ENCODE measurements at places on chromosomes 5 and 9. TPM values are rescaled to one million over a fixed set of nuclear protein-coding genes. Genes with fewer than 3 reads are reported as not detected.
A peak's percentile ranks its signal among the peaks of the same experiment; 100 is the strongest.

Gene HSD17B4
- 131 TPM for total RNA-seq

Gene TLE4
- 32.8 TPM for total RNA-seq

DNA sequence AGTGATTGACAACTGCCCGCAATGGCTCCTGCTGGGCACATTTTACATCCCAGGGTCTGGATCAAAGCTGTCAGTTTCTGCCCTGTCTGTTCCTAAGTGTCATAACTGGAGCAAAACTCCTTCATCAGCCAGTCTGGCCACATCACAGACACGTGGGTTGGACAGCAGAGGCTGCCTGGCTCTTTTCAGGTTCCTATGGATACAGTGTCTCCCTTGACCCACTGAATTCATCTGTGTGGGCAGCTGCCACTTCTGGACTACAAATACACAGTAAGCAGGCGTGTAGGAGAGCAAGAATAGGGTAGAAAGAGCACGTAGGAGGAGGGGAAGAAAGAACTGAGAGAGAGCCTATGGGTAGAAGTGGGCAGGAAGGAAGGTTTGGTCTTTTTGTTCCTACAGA, 238.0 kb downstream of the ENC1 start:
- DNase-seq, result no peak

Gene ALAD
- total RNA-seq, result 10.2 TPM

- no peak for DNase-seq
Observed at GRCh38 chr5:176772271-176773210, 37.8 kb upstream of the UNC5A start.

DNA sequence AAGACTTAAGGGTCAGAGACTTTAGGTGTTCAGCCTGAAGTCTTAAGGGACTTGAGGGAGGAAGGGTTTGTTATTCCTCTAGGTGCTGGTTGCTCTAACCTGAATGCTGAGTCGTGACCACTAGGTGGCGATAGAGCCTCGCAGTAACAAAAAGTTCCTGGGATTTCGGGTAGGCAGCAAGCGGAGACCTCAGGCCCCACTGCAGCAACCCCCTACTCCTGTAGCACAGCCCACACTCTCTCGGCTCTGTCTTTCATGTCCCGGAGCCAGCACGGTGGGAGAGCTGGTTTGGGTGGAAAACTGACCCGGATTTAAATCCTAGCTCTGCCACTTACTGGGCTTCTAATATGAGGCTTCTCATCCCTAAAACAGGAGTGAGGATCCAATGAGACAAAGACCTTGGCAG, 100.3 kb upstream of the PANK3 start:
- peak; percentile 52 for DNase-seq

- no peak for DNase-seq
Observed at GRCh38 chr9:134653259-134654009, 11.8 kb downstream of the COL5A1 start.

- DNase-seq, result no peak
Observed at GRCh38 chr9:134437403-134438194, 111.3 kb downstream of the RXRA start.

GRCh38 chr9:37953206-37953774, 49.4 kb upstream of the SLC25A51 start:
- DNase-seq, result no peak

Gene GADD45G
- 1.0 TPM for total RNA-seq

Gene STX17
- 22.0 TPM for total RNA-seq

DNA sequence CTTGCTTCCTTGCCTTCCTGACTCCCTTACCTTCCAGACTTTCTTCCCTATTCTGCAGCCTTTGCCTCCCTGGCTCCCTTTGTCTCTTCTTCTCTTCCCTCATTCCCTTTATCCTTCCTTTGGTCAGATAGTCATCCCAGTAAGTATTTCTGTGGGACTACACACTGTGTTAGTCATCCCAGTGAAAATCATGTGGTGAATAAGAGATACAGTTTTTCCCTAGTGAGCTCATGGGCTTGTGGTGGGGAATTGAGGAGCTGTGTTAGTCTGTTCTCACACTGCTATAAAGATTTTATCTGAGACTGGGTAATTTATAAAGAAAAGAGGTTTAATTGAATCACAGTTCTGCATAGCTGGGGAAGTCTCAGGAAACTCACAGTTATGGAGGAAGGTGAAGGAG, 109.8 kb upstream of the EDIL3 start:
- DNase-seq, result peak; percentile 90

DNA sequence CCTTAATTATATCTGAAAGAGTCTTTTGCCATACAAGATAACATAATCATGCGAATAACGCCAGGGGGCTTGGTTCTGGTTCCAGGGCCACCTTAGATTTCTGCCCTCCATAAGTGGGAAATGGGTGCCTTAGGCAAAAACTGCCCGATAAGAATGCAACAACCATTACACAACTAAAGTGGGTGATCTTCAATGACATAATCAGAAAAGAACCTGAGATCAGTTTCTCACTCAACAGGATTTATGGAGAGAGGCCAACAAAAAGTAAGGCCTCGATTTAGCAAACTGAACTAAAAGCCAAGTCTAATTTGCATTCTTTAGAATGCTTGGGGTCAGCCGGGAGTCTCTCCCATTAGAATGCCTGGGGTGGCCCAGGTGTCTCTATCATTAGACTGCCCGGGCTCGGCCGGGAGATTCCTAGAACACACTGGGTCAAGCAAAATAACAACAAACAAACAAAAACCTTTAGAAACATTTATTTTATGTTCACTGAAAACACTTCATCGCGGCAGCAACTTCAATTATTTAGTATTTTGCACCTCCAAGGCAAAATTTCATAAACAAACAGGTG, 194.8 kb downstream of the AUH start:
- DNase-seq, result no peak

Gene TMC1
- not detected for total RNA-seq

Gene TERT
- total RNA-seq, result not detected

DNA sequence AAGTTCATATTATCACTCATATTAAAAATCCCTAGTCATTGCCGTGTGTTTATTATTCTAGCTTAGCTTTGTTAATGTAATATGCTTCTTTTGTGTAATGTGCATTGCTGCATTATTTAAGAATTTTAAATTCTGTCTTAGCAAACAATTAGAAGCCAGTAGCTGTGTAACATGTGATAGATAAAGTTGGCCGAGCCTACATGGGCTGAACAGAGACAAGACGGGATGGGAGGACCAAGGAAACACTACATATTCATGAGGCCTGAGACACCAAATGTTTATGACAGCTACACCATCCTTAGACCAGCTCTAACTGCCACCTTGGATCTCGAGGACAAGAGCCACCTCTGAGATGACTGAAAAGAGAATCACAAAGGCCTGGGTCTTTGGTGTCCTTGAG, 51.0 kb upstream of the COL15A1 start:
- no peak for DNase-seq

DNA sequence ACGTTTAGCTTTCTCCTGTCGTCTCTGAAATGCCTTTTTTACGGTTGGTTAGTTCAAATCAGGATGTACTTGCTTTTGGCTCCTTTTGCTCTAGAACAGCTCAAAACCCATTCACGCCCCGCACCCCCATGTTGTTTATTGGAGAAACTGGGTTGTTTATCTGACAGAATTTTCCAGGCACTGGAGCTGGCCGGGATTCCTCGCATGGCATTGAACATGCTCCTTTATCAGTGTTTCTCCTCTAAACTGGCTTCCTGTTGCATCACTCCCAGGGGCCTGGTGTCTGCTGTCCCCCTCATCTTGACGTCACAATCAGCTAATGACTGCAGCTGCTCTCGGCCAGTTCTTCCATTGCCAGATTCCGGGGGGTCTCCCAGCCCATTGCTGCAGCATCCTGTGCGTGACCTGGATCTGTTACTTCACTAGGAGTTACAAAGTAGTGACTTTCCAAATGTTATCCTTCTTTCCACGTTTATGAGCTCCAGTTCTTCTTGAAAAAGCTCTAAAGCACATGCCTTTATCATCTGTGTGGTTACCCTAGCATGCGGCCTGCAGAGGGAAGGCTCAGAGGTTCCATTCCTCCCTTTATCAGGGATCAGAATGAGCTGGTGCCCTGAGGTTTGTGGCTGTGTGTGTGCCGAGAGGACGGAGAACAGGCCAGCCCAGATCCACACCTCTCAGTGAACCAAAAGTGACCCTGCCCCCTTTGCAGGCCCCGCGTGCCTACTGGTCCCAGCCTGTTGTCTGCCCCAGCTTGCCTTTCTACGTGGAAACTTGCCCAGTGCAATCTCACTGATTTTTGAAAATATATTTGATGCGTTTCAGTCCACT, 27.5 kb downstream of the FAM163B start:
- DNase-seq, result peak; percentile 15

DNA sequence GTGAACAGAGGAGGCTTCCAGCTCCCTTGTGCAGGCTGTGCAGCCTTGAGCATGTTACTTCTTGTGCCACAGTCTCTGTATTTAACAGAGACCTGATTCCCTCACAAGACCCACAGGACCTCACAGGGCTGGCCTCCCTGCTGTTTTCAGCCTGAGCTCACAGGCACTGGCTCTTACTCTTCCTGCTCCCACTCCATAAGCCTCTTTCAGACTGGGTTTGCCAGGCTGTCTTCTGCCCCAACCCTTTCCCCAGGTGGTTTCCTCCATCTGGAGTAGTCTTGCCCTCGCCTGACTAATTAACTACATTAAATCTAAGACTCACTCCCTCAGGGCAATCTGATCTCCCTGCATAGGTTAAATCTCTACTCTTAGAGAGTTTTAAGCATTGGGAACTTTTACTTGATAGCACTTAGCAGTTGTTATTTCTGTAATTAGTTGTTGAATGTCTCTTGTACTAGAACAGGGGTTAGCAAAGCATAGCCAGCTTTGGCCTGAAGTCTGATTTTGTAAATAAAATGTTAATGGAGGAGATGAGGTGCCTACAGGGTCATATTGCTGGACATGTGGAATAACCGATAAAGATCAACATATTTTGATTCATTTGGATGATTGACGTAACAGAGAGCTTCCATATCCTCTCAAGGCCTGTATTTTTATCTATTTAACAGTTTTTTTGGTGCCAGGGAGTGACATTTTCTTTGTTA, 28.6 kb upstream of the SPATA31E1 start:
- peak; percentile 41 for DNase-seq

GRCh38 chr9:107361816-107362215, 78.7 kb downstream of the RAD23B start:
- peak; percentile 80 for DNase-seq

- no peak for DNase-seq
Observed at GRCh38 chr9:129370770-129371169, 192.7 kb upstream of the IER5L start.

DNA sequence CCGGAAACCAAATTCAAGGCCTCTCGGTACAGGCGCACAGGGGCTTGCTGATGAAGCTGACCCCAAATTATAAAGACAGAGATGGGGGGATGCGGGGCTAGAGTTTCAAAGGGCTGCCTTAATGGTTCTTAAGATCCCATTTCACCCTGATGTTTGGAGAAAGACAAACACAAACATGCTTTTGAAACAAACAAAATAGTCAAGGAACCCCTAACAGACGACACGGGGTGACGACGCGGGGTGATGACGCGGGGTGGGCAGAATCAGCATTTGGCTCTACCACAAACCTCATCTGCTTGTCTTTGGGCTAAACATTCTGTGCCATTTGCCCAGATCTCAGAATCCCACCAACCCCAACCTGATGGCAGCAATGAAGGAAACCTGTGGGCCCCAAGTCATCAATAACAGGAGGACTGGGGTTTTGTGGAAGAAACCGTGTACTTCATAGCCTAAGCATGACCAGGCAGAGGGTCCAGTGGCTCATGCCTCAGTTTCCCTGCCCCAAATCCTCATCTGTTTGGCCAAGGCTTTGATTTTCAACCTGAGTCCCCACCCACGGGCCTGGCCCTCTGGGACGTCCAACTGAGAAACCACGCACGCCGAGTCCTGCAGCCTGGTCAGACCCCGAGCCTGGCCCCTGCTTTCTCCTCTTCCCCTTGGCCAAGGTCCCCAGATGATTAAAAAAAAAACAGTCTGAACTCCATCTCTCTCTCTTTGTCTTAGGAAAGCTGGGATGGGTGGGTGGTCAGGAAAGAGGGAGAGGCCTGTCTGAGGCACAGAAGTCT, 148.5 kb downstream of the COL23A1 start:
- DNase-seq, result no peak

- DNase-seq, result no peak
Observed at GRCh38 chr9:3912817-3913216, 387.0 kb upstream of the RFX3 start.

GRCh38 chr9:97769208-97769607, 72.1 kb upstream of the XPA start:
- no peak for DNase-seq

DNA sequence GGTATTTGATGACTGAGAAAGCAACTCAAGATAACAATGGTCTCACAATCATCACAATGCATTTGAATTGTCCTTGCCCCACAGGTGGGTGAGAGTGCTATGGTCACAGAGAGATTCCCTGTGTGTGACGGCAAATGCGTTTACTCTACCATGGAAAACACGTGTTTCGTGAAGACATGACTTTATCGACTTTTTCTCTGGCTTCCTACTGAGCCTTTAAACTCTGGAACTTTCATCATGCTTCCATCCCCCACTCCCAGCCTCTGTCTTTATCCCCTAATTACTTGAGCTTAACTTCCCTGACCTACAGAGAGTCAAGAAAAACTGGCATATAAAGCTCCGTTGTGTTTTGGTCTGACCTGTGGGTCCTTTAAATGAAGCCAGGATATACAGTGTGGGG, 414.1 kb upstream of the CLINT1 start:
- DNase-seq, result no peak

DNA sequence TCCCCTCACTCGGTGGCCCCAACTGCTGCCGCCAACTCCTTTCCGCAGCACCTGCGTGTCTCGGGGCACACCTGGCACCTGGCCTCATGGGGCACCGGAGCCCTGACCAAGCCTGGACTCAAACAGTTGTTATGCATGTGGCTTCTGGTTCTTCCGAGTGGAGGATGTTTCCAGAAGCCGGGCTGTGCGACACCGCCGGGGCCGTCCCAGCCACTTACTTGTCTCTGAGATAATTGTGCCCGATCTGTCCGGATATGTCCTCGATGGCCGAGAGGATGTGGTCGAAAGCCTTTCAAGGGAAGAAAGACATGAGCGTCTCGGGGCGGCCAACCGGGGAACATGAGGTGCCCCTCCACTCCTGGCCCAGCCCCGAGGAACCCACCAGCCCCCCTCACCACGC, 38.4 kb downstream of the EXOC3 start:
- no peak for DNase-seq

Gene SPATA31D3
- total RNA-seq, result not detected

Gene TMEM252
- not detected for total RNA-seq

- DNase-seq, result no peak
Observed at GRCh38 chr9:110266795-110267194, 10.5 kb upstream of the TXN start.

Gene PCDHA3
- 0.17 TPM for total RNA-seq

GRCh38 chr5:14123974-14124482, 19.1 kb upstream of the TRIO start:
- no peak for DNase-seq

DNA sequence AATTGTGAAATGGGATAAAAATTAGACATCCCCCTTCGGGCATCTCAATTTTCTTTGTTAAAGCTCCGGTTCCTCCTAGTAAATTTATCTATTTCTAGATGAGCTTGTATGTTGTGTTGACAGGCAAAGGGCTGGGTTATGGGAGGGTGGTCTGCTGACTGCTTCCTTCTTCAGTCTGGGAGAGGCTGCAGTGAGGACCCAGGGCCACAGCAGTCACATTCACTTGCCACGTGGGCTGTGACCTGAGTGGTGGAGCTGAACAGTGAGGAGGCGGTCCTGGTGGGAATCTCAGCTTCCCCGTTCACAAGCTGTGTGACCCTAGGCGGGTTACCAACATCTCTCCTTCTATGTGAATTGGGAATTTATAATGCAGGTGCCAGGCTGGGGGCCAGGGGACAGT, 57.5 kb upstream of the RXRA start:
- no peak for DNase-seq
